ENCODE measurements at places on chromosomes 1 and 21. TPM values are rescaled to one million over a fixed set of nuclear protein-coding genes. Genes with fewer than 3 reads are reported as not detected.

The ACTN2 gene
- not detected for total RNA-seq

The EFHD2 gene
- 8.8 TPM for total RNA-seq

The PCSK9 gene
- total RNA-seq: 1.1 TPM

The IPO9 gene
- 18.6 TPM for total RNA-seq

The NBPF10 gene
- 4.9 TPM for total RNA-seq

The KMO gene
- not detected for total RNA-seq

The SHISA4 gene
- total RNA-seq: 10.1 TPM

The JUN gene
- 79.1 TPM for total RNA-seq

The CTTNBP2NL gene
- total RNA-seq: 8.4 TPM

The DNM3 gene
- 0.94 TPM for total RNA-seq

The CLIC6 gene
- total RNA-seq: 0.16 TPM

The NMNAT2 gene
- total RNA-seq: under 0.01 TPM

The GFI1 gene
- not detected for total RNA-seq

The SELENBP1 gene
- total RNA-seq: 123 TPM

The SPATA17 gene
- 1.4 TPM for total RNA-seq

The LRRC42 gene
- total RNA-seq: 20.3 TPM

Measured in bronchial smooth muscle cell (primary cell).